ENCODE measurements at places on chromosomes 11 and 22.

GRCh38 chr11:36534276-36534840 is 24.3 kb upstream of the TRAF6 start:
- no peak for DNase-seq

GRCh38 chr11:76676636-76677457 is 6.3 kb upstream of the LRRC32 start:
- no peak for DNase-seq

GRCh38 chr11:19437760-19438159 is 197.0 kb upstream of the E2F8 start:
- DNase-seq = no peak

DNA sequence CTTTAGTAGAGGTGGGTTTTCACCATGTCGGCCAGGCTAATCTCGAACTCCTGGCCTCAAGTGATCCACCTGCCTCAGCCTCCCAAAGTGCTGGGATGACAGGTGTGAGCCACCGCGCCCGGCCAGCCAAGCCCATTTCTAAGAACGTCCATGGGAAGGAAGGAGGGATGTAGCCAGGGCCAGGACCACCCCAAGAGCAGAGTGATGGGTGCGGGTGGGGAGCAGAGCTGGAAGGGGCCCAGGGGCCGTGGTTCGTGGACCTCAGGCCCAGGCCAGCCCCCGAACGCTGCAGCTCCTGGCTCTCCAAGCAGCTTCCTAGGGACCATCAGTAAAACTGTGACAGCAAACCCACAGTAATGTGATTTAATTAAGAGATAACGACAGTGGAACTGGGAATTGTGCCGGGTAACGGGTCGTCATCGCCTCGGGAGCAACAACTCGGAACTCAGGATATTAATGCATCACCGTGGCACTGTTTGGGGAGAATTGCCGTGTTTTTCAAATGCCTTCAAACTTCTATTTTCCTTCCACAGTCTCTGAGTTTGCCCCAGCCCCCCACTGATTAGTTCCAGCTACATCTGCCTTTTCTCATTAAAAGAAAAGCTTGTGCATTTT is 74.3 kb downstream of the BRD1 start:
- DNase-seq = no peak

GRCh38 chr11:72244060-72244360 is at the start of gene PHOX2A:
Gene PHOX2A, minus strand, starts transcription at chr11:72244176. Its CDS starts 172 bp downstream, at chr11:72244004.
- no peak for DNase-seq

GRCh38 chr11:128582496-128583366 is 4.6 kb downstream of the ETS1 start:
- DNase-seq = no peak

DNA sequence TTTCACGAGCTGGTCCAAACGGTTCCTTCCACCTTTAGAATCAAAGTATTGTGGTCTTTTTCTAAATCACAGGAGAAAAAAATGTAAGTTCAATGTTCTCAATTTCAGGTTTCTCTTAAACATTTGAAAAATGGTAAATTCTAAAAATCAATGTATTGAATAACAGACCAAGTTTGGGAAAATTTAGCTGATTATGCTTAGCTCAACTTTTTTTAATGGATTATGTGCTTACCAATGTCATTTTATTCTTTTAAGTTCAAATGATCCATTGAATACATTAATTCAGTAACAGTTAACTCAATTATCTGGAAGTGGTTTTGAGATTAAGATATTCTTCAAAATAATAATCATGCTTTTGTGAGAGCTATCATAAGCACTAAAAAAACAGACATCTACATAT is 5.1 kb downstream of the PRDM10 start:
- DNase-seq = no peak

GRCh38 chr11:96045622-96046456 is 121.9 kb upstream of the MTMR2 start:
- DNase-seq = no peak

DNA sequence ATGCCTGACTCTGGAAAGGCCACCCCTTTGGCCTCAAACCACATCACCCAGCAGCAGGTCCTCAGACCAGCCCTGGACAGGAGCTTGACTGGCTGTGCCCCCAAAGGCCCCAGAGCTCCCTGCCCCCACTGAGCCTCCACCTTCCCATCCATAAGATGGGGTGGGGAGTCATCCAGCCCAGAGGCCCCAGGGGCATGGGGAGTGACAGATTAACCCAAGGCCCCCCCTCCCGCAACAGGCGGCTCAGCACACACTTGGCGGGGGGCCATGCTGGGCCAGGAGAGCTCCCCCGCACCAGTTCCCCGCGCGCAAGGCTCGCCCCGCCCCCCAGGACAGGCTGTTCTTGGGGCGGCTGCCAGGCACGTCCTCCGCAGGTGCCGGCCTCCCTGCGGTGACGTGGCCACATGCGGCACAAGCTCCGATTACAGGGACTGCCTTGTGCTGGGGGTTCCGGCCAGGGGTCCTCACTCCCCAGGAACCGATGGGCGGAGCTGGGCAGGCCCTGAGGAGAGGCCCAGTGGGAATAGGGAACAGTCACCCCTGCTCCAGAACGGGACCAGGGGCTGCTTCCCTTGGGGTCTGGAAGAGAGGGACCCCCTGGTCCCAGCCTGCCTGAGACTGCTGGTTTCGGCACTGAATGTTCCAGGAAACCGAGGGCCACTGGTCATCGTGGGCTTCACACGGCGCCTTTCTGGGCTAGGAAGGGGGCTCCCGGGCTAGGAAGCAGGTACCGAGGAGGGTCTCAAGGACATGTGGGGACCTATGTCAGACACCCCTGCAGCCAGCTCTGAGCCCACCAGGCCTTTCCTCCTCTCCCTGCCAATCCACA is 5.1 kb upstream of the CDKN1C start:
- no peak for DNase-seq

DNA sequence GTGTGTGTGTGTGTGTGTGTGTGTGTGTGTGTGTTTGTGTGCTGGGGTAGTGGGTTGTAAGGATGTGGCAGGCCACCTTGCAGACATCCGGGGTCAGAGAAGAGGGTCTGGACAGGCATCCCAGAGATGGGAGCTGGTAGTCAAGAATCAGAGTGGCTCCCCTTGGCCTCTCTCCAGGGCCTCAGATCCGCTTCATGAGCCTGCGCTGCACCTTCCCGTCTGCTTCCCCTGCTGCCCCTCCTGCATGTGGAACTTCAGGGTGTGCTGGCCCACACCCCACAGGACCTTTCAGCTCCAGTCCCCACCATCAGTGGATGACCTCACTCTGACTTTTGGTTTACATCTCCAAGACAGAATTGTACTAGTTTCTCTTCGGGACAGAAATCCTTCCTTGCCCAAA is 31.2 kb downstream of the TREH start:
- DNase-seq = no peak

DNA sequence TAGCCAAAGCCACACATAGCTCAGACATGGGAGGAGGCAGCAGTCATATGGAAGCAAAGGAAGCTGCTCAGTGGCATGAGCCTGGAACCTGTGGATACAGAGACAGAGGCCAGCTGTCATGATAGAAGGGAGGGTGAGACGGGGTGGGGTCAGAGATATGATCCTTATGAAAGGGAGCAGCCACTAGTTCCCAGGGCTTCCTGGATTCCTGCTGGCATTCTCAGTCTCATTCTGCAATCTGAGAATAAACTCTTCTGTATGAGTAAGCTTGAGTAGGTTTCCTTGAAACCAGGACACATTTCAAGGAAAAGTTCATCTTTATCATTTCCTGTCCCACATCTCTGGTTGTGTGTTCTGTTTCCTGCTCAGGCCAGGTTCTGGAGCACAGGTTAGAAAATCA is 220.2 kb upstream of the SNX19 start:
- no peak for DNase-seq

DNA sequence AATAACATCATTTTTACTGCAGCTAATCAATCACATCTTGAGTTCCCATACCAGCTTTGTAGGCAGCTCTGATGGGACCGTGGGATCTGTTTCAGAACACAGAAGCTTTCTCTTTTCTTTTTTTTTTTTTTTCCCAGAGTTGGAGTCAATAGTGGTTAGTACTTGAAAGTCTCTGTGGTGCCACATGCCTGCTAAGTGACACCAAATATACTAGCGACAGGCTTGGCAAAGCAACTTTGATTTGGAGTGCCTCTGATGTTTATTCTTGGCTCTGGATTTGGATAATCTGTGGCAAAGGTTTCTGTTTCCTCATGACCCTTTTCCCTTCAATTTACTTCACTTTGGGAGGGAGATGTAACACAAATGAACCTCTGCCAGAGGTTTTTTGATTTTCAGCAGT is 681.4 kb upstream of the TENM4 start:
- no peak for DNase-seq

Data from DMS79 (cell line).